Stimulated activated CD8-positive, alpha-beta memory T cell treated with anti-CD3 and anti-CD28 coated beads, Interleukin-7, amount 100 ng/mL, for 48 hours (primary cell): ENCODE measurements at places on chromosomes 3 and 15.

GRCh38 chr3:30810625-30811024, 83.8 kb downstream of the GADL1 start:
- DNase-seq = no peak

DNA sequence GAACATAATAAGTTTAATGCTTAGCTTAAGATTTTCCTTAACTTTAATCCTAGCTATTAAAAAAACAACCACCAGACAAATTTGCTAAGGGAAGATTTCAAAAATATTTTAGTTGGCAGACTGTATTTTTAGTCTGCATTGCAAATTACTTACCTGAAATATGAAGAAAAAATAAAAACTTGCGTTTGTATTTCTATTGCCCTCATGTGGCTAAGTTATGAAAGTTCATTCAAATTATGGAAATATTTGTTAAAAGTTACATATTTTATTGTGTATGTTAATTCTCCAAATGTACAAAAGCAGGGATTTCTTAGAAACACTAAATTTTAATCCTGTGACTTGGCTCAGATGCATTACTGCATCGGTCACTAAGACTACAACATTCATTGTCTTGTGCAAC, 15.0 kb downstream of the GTF2A2 start:
- DNase-seq = no peak

DNA sequence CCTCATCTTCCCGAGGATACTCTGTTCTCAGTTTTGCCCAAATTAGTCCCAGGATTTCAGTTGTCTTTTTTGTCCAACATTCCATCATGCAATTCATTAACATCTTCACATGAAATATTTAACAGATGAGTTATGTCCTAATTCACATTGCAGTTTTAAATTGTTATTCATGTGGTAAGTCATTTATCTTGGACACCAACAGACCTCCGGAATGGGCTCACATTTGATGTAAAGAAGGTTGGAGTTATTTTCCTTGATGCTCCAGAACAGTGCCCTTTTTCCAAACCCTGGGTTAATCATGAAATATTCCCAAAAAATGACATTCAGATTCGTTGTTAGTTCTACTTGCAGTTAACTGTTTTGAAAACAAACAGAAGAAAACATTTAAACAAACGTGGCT, 32.8 kb upstream of the LRTM1 start:
- no peak for DNase-seq

GRCh38 chr3:137647179-137647578, 116.9 kb upstream of the SOX14 start:
- DNase-seq = no peak

- no peak for DNase-seq
Measured at GRCh38 chr3:196694202-196694638, 17.8 kb downstream of the CEP19 start.

- DNase-seq = no peak
Measured at GRCh38 chr3:35929158-35929557, 289.8 kb downstream of the ARPP21 start.

GRCh38 chr15:71780115-71780976, 30.0 kb upstream of the NR2E3 start:
- DNase-seq = no peak

DNA sequence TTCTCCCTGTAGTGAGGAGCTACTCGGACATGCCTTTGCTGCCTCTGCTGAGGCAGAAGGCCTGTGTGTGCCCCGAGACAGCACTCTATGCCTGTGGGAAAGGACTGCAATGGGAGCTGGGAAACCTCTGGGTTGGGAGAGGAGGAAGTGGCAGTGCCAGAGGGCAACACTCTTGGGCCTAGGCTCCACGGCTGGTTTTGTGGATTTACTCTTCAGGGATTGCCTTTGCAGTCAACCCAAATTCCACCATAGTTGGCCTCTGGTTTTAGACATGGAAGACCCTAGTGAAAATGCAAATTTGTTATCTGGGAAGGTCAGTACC, 46.8 kb downstream of the ITGA11 start:
- DNase-seq = no peak
